ENCODE measurements at places on chromosomes 7 and 10. TPM values are rescaled to one million over a fixed set of nuclear protein-coding genes. Genes with fewer than 3 reads are reported as not detected.

DNA sequence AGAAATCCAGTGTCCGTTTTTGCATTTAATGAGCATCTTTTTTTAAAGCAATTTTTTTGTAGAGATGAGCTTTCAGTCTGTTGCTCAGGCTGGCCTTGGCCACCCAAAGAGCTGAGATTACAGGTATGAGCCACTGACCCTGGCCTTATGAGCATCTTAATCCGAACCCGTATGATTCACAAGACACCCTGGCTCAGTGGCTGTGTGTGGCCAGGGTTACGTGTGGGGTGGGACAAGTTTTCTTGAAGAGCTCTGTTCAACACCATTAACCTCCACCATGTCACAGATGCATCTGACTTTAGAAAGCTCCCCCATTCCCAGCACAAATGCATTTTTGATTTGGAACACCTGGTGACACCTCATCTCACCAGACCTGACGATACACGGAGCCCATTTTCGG is 166.5 kb upstream of the PITRM1 start:
- DNase-seq, result no peak
- no peak overlapping the region for H3K27ac ChIP-seq
- no peak overlapping the region for H3K4me3 ChIP-seq
- H3K4me1 ChIP-seq, result no peaks in the 10 kb centered on the region
- peaks cover 1% of the 10 kb centered on the region for H3K27me3 ChIP-seq

- peaks cover 14% of the 10 kb centered on the region for H3K27me3 ChIP-seq
- DNase-seq, result no peak
- no peak overlapping the region for H3K4me3 ChIP-seq
- no peaks in the 10 kb centered on the region for H3K4me1 ChIP-seq
- H3K27ac ChIP-seq, result no peak overlapping the region
These were observed 27.8 kb upstream of the C10orf120 start for GRCh38 chr10:122727426-122727825.

Gene VIPR2
- 0.22 TPM for total RNA-seq

- H3K27me3 ChIP-seq, result peaks cover 5% of the 10 kb centered on the region
- H3K36me3 ChIP-seq, result peaks cover 6% of the 10 kb centered on the region
- no peaks in the 10 kb centered on the region for H3K4me1 ChIP-seq
- H3K27ac ChIP-seq, result no peak overlapping the region
These were observed 9.7 kb upstream of the EDRF1 start for GRCh38 chr10:125709553-125710474.

Gene SFRP4
- not detected for total RNA-seq

DNA sequence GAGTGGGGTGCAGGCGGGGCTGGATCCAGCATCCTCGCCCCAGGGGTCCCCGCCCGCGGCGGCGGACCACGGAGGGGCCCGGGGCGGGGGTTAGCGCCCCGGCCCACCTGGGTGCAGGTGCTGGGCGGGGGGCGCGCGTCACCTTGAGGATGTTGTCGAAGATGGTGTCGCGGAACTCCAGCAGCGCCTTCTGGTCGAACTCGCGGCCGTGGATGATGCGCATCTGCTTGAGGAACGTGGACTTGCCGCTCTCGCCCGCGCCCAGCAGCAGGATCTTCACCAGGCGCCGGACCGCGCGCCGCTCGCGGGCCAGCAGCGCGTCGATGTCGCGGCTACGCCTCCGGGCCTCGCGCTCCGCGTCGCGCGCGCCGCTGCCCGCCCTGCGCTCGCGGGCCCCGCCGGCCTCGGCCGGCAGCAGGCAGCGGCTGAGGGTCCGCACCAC is 376 bp downstream of the GNA12 start:
- H3K27ac ChIP-seq, result peak overlapping the region; percentile 89
- peak overlapping the region; percentile 58 for H3K4me3 ChIP-seq
- H3K4me1 ChIP-seq, result peaks cover 15% of the 10 kb centered on the region
- no peaks in the 10 kb centered on the region for H3K27me3 ChIP-seq

DNA sequence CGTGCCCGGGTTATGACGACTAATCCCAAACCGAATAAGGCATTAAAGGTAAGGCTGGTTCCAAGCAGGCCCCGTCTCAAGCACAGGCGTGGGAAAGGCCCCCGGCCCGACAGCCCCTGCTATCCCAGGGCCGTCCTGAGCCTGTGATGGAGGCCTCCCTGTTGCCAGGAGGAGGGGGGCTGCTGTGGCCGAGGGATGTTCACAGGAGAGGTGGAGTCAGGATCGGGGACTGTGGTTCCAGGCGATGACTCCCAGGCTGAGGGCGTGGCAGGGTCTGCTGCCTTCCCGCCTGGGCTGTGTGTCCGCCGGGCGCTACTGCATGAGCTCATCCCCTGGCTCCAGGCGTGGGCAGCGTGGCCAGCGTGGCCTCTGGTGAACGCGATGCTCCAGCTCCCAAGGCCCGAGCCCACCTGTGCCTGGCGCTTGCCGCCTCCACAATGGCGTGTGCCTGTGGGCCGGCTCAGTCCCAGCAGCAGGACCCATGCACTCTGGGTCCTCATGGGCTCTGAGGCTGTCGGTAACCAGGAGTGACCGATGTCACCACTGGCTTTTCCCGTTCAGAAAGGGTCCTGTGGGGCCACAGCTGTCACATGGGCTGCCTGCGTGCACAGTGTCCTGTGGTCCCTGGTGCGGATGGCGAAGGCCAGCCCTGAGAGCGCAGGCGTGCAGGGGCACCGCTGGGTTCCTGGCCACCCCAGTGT is 8.8 kb downstream of the MAFK start:
- H3K36me3 ChIP-seq, result no peaks in the 10 kb centered on the region
- no peak overlapping the region for H3K27ac ChIP-seq
- H3K4me3 ChIP-seq, result no peak overlapping the region
- peaks cover 3% of the 10 kb centered on the region for H3K4me1 ChIP-seq

Gene TMEM176A
- 0.88 TPM for total RNA-seq

GRCh38 chr7:132518102-132518838 is 58.0 kb downstream of the PLXNA4 start:
- no peak overlapping the region for H3K27ac ChIP-seq
- H3K4me1 ChIP-seq, result no peaks in the 10 kb centered on the region
- no peak overlapping the region for H3K4me3 ChIP-seq
- DNase-seq, result no peak
- no peaks in the 10 kb centered on the region for H3K27me3 ChIP-seq
- no peaks in the 10 kb centered on the region for H3K36me3 ChIP-seq

DNA sequence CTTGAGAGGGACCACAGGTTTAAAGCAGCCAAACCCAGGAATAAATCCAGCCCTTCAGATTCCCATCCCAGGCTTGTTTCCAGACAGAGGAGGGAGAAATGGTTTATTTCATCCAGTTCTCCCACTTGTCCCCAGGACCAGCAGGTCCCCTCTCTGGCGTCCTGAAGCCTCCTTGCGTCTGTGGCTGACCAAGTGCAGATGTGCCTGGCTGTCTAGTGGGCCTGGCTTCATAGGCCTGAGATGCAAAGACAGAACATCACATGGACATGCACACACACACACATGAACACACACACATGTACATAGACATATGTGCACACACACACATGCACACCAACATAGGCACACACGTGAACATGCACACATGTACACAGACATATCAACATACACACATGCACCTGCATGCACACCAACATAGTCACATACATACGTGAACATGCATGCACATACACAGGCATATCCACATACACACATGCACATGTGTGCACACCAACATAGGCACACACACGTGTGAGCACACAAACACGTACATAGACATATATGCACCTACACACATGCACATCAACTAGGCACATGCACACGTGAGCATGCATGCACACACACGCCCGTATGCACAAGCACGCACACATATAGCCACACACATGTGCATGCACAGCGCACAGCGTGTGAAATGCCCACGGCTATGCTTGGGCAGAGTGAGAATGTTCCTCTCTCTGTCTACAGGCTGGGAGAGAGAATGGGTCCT is 10.7 kb downstream of the FOXL3 start:
- no peak overlapping the region for H3K4me3 ChIP-seq
- DNase-seq, result no peak
- H3K4me1 ChIP-seq, result no peaks in the 10 kb centered on the region

Gene MAGI2
- 0.58 TPM for total RNA-seq

- no peak overlapping the region for H3K4me3 ChIP-seq
- no peaks in the 10 kb centered on the region for H3K27me3 ChIP-seq
- H3K4me1 ChIP-seq, result no peaks in the 10 kb centered on the region
- H3K36me3 ChIP-seq, result peaks cover 23% of the 10 kb centered on the region
These were observed 55.4 kb downstream of the SLC37A3 start for GRCh38 chr7:140342727-140343514.

- H3K4me3 ChIP-seq, result no peak overlapping the region
- H3K27ac ChIP-seq, result no peak overlapping the region
- no peak for DNase-seq
- no peaks in the 10 kb centered on the region for H3K27me3 ChIP-seq
These were observed 89.4 kb upstream of the SEMA3E start for GRCh38 chr7:83738291-83738835.

- H3K4me1 ChIP-seq, result no peaks in the 10 kb centered on the region
- no peaks in the 10 kb centered on the region for H3K27me3 ChIP-seq
- no peaks in the 10 kb centered on the region for H3K36me3 ChIP-seq
- no peak for DNase-seq
- no peak overlapping the region for H3K27ac ChIP-seq
- H3K4me3 ChIP-seq, result no peak overlapping the region
These were observed 123.6 kb downstream of the SH3PXD2A start for GRCh38 chr10:103731609-103732270.

GRCh38 chr7:38382684-38383083 is 109.2 kb upstream of the TARP start:
- peaks cover 19% of the 10 kb centered on the region for H3K36me3 ChIP-seq
- no peak for DNase-seq
- peaks cover 11% of the 10 kb centered on the region for H3K4me1 ChIP-seq
- H3K4me3 ChIP-seq, result no peak overlapping the region
- no peak overlapping the region for H3K27ac ChIP-seq

Measured in naive thymus-derived CD8-positive, alpha-beta T cell (primary cell).